NCI-H1436 treated with DMSO at 0.1 percent for 48 hours (cell line): ENCODE measurements at places on chromosomes 4 and X.

- no peak for DNase-seq
These were observed 21.4 kb downstream of the MAOB start for GRCh38 chrX:43860646-43861370.

DNA sequence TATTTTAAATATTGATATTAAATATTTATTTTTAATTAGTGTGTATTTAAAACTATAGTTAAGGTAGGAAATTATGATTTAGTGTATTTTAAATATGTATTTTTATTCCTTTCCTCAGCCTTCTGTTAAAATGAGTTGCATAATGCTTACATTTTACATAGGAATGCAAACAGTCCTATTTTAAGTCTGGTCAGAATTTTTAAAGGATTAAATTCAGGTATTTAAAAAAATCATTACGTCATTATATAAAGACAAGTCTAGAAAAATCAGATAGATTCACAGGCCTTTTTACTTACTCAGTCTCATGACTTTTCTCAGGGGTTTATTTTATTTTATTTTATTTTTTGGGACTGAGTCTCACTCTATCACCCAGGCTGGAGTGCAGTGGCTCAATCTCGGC, 50.4 kb upstream of the RPA4 start:
- DNase-seq = no peak

GRCh38 chrX:153450949-153451277, 5.1 kb upstream of the TREX2 start:
- DNase-seq = no peak

DNA sequence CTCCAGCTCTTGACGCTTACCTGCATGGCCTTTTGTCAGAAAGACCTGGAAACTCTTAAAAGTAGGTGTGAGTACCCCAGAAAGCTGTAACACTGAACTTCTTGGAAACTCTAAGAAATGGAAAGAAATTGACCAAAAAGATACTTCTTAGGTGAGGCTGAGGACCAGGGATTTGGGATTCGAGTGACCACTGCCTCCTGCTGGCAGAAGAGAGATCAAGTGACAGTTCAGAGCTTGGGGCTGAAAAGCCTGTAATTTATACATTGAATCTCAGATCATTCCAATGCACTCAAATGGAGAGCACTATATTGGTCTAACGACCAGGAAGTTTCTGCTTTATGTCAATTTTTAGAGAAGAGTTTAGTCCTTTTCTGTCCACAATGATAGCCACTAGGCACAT, 204.6 kb downstream of the PDGFRA start:
- DNase-seq = no peak

DNA sequence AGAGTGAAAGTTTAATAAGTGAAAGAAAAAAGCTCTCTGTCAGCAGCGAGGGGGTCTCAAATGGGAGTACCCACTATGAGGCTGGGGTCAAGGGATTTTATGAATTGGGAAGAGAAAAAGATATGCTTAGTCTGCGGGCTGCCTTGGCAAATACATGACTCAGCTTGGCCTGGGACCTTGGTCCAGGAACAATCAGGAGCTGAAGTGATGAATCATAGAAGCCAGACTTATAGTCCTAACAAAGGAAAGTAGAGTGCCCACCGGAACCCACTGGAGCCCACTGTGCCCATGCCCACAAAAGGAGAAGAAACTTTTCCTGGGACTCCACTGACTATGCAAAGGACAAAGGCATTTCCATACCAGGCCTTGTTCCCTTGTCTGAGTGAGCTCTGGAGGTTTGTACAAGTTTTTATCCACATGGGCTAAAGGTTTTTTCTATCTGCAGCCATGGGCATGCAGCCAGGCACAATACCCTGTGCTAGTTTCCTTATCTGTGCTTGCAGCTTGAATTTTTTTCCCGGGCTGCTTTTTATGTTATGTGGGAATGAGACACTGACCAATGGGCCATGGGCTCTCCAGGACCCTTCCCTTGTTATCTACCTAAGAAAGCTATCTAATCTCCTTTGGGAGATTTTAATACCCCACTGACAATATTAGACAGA, 201.7 kb downstream of the FAM133A start:
- DNase-seq = no peak

DNA sequence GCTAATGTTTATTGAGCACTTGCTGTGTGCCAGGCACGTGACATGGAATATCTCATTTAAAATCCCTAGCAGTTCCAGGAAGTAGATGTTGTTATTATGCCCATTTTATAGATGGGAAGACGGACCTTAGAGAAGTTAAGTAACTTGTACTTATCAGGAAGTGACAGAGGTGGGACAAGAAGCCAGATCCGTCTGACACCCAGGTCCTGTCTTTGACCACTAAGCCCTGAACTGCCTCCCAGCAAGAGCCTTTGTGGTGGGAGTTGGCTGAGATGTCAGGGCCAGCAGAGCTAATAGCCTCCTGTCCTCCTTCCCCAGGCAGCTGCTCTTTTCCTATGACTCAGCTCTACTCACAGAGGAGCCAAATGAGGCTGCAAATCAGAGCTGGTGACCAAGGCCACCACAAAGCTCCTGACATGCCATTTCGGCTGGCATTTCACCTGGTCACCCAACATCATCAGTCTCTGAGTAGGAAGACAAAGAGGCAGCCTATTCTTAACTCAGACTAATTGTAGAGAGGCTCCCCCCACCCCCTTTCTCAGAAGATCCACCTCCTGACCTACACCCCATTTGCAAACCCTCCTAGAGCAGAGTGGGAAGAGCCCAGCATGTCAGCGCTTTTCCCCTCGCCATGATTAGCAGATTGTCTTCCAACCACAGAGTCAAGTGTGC, 175.1 kb upstream of the KIT start:
- DNase-seq = no peak

DNA sequence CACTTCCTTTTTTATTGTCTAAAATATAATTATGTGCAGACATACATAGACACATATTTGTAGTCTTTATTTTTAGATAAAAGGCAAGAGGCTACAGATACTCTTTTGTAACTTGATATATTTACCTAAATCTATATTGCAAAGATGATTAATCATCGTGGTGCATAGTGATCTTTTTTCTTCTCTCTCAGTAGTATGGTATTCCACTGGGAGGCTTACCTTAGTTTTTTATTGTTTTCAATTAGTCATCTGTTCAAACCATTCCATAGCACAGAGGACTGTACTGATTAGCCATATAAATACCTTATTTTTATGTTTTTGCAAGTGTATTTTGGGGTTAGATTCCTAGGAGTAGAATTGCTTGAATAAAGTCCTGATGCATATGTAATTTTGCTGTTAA, 619.7 kb downstream of the GRXCR1 start:
- no peak for DNase-seq

DNA sequence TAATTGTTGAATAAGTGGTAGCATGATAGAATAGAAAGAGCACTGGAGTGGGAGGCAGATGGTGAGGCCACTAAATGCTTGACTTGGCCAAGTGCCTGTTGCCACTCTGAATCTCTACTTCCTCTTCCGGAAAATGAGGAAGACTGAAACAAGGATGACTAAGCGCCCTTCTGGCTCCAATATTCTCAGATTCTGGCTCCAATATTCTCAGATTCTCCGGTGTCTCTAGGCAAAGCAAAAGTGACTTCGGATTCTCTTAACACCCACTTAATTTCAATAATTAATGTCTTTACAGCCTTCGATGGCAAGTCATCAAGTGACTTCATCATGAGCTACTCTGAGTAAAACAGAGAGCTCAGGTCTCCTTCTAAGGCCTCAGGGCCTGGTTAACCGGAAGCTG, 402.2 kb upstream of the FGF13 start:
- no peak for DNase-seq

DNA sequence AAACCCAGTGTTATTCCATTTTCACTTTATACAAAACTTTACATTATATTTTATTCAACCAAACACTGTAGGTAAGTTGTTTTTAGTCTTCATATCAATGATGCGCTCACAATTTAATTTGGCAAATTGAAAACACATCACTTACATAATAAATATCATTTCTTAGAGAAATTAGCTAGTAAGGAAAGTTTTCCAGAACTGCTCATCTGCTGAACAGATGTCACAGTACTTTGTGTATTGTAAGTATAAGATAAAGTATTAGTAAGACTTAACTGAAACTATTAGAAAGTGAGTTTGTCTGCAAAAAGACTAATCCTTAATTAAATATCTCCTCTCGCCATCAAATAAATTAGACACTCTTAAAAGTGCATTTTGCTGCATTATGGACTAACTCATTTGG, 108.7 kb upstream of the PACRGL start:
- DNase-seq = no peak

DNA sequence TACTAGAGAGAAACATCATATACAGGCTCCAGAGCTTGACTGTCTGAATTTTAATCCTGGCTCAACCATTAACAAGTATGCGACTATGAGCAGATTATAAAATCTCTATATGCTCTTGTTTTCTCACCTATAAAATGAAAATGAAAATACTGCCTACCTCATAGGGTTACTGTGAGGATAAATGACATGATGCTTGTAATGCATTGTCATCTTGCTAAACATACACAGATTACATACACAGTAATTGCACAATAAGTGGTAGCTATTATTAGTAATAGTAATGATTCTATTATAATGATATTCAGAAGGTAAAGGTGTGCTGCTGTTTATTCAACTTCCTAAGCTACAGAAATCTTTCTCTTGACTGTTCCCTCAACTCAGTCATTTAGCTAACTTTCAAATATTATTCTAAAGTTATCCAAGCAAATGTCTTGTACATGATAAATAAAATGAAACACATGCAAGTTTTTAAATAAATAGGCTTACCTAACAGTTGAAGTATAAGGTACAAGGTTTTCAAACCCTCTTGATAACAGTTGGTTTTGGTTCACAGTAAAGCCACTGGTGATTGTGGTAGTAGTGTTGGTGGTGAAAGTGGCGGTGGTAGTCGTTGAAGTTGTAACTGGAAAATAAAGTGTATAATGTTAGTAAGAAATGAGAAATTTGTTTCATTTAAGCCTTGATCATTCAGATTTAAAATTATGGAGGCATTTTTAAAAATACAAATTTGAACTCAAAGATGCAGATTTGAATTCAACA, 38.9 kb downstream of the NUP62CL start:
- DNase-seq = no peak

DNA sequence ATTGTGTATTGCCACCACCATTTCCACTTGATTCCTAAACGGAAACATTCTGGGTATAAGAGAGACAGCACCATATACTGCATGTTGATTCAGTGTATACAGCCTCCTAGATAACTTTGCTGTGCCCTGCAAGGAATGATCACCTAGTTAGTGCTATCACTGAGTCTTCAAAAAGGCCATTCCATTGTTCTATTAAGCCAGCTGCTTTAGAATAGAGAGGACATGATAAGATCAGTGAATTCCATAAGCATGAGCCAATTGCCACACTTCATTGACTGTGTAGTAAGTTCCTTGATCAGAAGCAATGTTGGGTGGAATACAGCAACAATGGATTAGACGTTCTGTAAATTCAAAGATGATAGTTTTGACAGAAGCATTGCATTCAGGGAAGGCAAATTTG, 1047.3 kb downstream of the PCDH18 start:
- no peak for DNase-seq

GRCh38 chrX:140918398-140919038, 83.9 kb upstream of the SPANXB1 start:
- DNase-seq = no peak

DNA sequence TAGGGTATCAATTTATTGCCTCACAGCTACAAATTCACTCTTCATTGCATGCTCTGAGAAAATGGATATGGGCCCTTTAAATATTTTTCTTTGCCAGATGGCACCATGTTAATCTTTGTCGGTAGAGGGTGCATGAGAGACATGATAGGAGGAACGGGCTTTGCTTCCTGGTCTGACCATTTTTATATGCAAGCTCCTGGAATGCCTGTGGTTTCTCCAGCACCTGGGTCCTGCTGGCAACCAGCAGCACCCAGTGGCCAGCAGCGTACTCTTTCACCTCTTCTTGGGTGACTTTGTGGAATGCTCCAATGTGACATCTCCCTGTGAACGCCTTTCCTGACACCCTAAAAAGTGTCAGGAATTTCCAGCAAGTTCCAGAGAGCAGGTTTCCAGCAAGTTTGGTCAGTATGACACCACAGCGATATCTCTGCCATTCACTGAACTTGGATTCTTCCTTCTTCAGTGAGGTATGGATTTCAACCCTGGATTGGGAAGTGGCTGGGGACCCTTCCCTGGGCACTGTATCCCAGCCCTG, 140.3 kb upstream of the PGRMC2 start:
- no peak for DNase-seq

DNA sequence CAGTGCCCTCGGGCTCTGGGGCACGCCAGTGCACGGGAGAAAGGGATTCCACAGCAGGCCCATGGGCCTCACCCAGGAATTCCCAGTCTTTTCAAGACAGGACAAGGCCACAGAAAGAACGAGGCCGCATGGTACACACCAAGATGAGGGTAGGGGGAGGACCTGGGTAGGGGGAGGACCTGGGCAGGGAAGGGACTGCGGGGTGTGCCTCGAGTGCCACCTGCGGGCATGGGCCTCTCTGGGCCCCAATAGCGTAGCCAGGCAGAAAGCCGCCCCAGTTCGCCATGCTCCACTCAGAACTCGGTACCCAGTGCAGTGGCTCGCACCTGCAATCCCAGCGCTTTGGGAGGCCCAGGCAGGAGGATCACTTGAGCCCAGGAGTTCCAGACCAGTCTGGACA, 14.0 kb upstream of the DUSP9 start:
- DNase-seq = no peak

DNA sequence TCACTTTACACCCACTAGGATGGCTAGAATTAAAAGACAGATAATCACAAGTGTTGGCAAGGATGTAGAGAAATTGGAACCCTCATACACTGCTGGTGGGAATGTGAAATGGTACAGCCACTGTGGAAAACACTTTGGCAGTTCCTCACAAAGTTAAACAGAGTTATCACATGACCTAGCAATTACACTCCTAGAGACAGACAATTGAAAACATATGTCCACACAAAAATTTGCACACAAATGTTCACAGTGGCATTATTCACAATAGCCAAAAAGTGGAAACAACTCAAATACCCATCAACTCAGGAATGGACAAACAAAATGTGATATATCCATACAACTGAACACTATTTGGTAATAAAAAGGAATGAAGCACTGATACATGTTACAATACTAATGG, 5.7 kb downstream of the ZNF280C start:
- no peak for DNase-seq

DNA sequence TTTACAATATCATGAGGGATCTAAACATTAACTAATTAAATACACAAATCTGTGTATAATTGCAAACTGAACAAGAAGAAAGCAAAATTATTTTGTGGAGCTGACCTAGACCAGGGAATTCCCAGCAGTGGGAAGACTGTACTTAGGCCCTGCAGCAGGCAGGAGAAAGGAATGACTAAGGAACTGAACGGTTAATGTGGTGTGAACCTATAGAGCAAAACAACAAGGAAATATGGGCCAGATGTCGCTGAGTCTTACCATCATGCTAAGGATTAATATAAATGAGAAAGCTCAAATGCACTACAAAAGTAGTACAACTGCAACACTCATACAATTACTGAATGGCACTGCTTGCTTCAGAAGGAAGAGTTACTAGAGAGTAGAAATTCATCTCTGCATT, 120.3 kb upstream of the ATXN3L start:
- no peak for DNase-seq

- DNase-seq = peak; percentile 17
These were observed 145.8 kb upstream of the ATP6AP2 start for GRCh38 chrX:40434947-40435346.
